Keratinocyte (primary cell): ENCODE measurements at places on chromosomes 2 and 18.

GRCh38 chr2:69285379-69285894, 101.6 kb downstream of the GFPT1 start:
- DNase-seq: no peak

- no peak for DNase-seq
Measured at GRCh38 chr18:62387257-62387656, 62.1 kb downstream of the TNFRSF11A start.

GRCh38 chr2:51032751-51033330, 909 bp upstream of the NRXN1 start:
- DNase-seq: no peak

GRCh38 chr18:55343396-55344073, 244.5 kb downstream of the TCF4 start:
- no peak for DNase-seq
